Stimulated activated CD4-positive, alpha-beta T cell treated with anti-CD3 and anti-CD28 coated beads, Interleukin-12 subunit alpha, Interleukin-12 subunit beta, amount 100 ng/mL, for 4 hours (primary cell): ENCODE measurements at places on chromosomes 5 and 9.

DNA sequence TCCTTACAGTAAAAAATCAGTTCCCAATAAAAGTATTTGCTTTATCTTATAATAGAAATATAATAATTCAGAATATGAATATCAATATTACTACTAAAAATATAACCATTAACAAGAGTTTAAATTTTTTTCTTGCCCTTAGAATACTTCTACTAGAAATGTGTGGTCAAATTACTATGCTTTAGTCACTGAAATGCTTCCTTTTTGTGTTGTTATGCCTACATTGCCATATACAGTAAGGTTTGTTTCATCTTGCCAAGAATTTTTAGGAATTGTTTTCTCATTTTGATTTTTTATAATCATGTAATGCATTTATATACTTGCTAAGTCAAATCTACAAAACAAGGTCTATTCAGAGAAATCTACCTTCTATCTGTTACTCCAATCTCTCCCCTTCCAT lies 181.7 kb downstream of the CDK5RAP2 start:
- no peak for DNase-seq

GRCh38 chr5:45532826-45533624 lies 163.2 kb downstream of the HCN1 start:
- no peak for DNase-seq

GRCh38 chr5:109705596-109705995 lies 15.9 kb downstream of the MAN2A1 start:
- no peak for DNase-seq

GRCh38 chr9:99931155-99931840 lies 24.8 kb downstream of the STX17 start:
- DNase-seq = no peak

GRCh38 chr5:130222573-130222972 lies 318.3 kb downstream of the CHSY3 start:
- no peak for DNase-seq

DNA sequence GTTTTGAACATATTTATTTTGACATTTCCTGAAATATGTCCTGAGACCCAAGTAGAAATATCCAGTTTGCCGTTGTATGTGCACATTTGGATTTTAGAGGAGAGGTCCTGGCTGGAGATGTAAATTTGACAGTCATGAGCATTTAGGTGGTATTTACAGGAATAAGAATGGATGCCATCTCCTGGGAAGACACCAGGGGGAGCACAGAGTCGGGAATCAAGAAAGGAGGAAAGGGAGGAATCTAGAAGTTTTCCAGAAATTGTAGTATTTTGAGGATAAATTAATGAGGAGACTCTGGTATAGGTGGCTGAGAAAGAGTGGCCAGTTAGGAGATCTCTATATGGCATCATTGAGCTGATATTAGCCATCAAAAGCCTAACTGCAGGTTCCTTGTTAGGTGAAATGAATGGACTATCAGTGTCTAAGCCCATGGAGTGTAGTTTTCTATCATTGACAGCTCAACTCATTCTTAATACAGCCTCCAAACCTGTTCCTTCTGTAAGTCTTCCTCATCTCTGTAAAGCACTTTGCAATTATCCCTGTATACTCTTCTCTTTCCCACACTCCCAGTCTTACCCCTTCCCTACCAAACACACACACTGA lies 7.2 kb downstream of the GAPT start:
- DNase-seq = no peak

- DNase-seq = no peak
These were observed 50.6 kb downstream of the LHFPL2 start for GRCh38 chr5:78597974-78598371.

GRCh38 chr9:100673249-100673648 lies 95.4 kb downstream of the CAVIN4 start:
- DNase-seq = no peak

DNA sequence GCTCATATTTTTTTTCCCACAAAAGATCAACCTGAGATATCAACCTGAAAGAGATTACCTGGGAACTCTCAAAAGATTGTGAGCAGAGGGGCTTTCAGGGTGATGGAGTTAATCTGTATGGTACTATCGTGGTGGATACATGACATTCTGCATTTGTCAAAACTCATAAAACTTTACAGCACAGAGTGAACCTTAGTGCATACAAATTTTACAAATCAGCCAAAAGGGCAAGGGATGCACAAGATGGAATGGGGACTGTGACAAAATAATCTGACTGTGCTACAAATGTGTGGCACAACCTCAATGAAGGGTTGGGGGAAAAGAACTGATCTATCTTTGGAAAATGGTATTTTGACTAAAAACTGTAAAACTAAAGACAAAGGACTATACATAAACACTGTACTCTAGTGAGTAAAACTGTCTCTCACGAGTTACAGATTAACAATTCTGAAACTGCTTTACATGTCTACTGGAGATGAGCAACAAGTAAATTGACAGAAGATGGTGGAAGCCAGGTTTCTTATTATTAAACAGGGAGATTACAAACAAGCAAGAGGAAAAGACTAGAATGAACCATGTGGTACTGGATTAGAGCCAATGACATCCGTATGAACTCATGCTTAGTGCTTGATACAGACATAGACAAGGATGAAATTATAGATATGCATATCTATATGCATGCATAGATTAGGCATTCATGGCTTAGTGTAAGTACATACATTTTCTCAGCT lies 24.8 kb upstream of the RLN1 start:
- DNase-seq = no peak

DNA sequence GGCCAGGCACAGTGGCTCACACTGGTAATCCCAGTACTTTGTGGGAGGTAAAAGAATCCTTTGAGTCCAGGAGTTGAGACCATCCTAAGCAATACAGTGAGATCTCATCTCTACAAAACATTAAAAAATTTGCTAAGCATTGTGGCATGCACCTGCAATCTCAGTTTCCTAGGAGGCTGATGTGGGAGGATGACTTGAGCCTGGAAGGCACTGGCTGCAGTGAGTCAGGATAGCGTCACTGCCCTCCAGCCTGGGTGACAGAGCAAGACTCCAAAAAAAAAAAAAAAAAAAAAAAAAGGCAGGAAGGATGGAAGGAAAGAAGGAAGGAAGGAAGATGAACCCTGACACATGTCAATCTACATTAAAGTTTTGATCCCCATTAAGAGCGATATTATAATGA lies 1452.2 kb upstream of the ACO1 start:
- DNase-seq = no peak

GRCh38 chr5:15516486-15516885 lies 16.5 kb downstream of the FBXL7 start:
- no peak for DNase-seq
